ENCODE measurements at places on chromosomes 3 and 15. TPM values are rescaled to one million over a fixed set of nuclear protein-coding genes. Genes with fewer than 3 reads are reported as not detected.

DNA sequence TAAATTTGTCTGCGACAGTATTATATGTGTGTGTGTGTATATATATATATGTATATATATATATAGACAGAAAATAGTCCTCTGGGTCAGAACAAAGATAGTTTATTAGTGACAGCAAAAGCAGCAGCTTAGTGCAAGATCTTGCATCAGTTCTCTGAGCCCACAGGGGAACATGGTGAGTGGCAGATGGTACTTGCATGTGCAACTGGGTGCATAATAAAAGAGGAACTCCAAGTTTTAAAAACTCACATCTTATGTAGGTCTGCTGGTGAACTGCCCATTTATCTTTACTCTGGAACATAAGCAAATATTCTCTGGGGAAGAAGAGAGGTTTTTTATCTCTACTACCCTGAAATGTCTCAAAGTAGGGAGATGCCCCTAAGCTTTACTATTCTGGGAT is 276.4 kb downstream of the POLQ start:
- DNase-seq = no peak

GRCh38 chr3:143222505-143222904 is 102.9 kb downstream of the CHST2 start:
- peak; percentile 96 for DNase-seq

Gene SOX2
- total RNA-seq = not detected

Gene SLC28A2
- total RNA-seq = not detected

Gene SLC35G2
- 17.3 TPM for total RNA-seq
